ENCODE measurements at places on chromosomes 12 and 14.

- no peak for DNase-seq
These were observed 251.8 kb upstream of the CCDC196 start for GRCh38 chr14:66234411-66234810.

DNA sequence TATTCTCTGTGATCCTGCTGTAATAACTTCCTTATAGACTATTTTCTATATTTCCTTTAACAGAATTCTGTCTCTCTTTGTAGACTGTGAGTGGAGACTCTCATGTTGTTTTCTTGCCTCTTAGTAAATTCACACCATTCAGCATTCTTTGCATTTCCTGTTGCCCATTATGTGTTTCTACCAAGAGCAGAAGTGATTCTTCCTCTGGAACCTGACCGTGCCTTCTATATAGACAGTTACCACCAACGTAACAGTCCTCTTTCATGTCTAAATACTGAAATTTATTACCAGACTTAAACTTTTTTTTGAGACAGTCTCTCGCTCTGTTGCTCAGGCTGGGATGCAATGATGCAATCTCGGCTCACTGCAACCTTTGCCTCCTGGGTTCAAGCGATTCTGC is 31.1 kb downstream of the METAP2 start:
- no peak for DNase-seq

DNA sequence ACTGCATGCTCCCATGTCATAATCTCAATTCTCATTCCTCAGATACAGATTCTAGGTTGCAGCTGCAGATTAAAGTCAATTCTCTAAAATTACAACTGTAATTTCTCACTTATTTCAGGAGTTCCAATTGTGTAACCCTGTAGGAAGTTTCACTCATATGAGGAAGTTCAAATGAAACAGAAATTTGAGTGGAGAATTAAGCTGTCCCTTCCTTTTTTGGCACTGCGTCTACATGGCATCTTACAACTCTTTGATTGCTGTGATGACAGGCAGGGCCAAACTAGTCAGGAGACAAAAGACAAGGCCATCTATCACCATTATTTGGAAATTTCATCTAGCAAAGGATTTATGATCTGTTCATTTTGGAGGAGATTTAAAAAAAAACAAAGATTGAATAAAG is 13.3 kb upstream of the GRIP1 start:
- no peak for DNase-seq

DNA sequence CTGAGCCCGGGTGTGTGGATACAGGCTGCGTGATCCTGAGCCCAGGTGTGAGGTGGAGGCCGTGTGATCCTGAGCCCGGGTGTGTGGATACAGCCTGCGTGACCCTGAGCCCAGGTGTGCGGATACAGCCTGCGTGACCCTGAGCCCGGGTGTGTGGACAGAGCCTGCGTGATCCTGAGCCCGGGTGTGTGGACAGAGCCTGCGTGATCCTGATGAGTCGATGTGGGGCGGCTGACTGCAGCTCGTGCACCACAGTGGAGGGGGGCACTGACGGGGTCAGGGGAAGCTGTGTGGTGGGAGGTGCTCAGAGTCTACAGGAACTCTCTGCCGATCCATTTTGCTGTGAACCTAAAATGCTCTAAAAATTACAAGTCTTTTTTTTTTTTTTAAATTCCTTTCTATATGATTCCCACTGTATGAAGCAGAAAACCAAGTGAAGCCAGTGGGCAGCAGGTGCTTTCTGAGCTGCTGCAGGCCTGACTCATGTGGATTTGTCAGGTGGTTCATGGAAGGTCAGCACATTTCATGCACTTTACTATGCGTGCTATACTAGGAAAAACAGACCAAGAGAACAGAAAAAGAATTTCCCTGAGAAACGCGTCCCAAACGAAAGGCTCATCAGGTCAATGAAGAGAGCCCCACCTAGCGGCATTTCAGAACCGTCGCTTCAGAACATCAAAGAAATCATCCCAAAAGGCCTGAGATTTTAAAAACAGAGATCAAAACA is 19.3 kb downstream of the BRF1 start:
- DNase-seq: no peak

DNA sequence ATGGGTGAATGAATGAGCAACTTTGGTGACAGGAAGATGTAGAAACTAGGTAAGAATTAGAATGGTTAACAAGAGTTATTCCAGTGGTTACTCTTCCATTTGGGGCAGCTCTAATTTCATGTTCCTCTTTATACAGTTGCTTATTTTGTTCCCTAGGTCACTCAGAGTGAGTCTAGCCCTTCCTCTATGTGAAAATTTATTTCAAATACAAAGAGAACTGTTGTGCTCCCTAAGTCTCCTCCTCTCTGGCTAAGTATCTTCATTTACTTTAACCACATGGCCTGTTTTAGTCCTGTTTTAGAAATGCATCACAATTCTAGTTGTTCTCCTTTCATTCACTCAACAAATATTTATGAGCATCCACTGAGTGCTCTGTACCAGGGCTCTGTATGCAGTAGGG is 51.1 kb upstream of the HIF1A start:
- DNase-seq: no peak

DNA sequence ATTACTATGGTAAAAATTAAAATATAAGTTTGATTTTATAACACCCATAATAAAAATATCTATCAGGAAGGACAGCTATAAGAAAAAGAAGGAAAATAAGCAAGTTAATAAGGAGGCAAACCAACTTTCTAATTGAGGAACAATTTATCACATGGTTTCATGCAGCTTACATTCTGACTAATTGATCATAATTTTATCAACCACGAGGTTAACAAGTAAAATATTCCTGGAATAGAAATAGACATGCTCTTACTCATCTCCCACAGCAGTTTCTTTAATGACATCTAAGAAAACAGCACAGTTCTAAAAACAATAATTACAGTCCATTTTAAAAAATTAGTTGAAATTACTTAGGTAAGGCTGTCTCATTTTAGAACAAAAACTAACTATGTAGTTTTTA is 130.8 kb upstream of the KRR1 start:
- DNase-seq: no peak

DNA sequence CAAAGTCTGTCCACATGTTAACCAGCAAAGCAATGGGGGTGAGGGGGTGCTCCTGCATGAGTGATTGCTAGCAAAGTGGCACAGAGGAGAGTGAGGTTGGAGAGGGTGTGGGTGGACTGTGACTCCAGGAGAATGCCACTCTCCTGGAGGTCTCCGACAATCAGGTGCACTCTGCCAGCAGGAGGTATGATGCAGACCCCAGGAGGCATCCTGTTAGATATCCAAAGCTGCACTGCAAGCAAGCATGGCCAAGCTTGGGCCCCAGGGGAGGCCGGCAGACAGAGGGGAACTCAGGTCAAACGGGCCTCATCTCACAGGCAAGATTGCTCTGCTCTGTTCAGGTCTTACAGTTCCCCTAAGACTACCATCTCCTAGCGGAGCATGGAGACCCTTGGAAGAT is 73.5 kb upstream of the ALX1 start:
- no peak for DNase-seq

DNA sequence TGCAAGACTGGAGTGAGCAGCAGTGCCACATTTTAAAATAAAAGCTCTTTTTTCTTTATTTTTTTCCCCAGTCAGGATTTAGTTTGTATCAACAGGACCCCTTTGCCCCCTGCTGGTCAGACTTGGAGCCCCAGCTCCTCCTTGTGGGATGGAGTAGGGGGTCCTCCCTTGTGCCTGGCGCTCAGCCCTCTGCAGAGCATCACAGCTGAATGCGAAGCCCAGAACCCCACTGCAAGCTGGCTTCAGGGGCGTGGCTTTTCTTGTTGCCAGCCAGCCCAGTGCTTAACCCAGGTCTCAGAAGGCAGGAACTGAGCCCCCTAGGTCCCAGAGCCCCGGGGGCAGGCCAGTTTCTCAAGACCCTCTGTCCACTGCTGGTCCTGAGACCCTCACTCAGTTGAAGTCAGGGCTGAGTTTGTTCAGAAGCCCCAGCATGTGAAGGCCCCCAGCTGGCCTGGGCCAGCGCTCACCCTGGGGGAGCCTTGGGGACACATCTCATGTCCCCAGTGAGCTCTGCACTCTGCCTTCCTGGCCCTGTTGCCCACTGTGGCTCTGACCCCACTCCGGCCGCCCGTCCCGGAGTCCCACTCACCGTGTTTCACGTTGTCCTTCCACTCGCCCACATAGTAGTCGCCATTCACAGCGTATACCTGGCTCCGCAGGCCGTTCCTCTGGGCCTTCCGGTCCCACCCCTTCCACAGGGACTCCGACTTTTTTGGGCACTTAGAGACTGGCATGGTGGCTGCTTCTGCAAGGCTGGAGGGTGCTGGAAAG is 519 bp downstream of the MORN3 start:
- peak; percentile 68 for DNase-seq

GRCh38 chr14:100818221-100818699 is 7.7 kb upstream of the MEG3 start:
- no peak for DNase-seq

GRCh38 chr12:57171668-57172067 is 24.2 kb upstream of the LRP1-AS start:
- no peak for DNase-seq

DNA sequence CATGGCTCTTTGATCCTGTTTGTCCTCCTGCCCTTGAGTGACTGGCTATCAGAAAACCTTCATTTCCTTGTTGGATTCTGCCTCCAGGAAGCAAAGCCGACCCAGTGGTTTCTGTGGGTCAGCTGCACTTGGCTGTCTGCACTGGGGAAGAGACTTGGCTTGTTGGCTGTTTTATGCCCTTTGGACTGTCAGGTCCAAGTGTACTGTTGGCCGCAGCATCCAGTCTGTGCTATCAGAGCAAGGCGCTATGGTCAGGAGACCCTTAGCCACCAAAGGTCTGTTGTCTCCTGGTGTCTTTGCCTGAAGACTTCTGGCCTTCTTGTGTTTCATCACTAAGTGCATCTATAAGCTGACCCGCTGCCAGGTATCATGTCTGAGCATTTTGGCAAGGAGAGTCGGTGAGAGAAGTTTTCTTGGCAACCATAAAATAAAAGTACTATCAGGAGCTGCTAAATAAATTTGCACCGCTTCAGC is 177.4 kb upstream of the HIF1A start:
- no peak for DNase-seq

DNA sequence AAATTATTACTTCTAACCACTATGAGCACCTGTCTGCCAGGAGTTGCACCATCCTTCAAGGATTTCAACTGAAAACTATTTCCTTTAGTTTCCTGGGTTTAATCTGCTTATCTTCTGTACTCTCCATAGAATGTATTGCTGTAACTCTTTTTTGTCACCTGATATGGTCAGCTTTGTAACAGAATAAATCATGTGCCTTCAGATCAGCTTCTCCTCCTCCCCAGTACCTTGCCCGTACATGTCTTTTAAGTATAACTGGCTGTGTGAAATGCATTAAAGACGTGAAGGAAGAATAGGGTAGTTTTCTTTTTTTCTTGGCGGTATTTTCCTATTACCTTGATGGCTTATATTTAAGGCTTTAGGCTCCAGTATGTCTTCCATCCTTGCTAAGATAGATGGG is 200.3 kb upstream of the NAV3 start:
- DNase-seq: no peak

- no peak for DNase-seq
These were observed 15.5 kb downstream of the RESF1 start for GRCh38 chr12:31974673-31975072.

DNA sequence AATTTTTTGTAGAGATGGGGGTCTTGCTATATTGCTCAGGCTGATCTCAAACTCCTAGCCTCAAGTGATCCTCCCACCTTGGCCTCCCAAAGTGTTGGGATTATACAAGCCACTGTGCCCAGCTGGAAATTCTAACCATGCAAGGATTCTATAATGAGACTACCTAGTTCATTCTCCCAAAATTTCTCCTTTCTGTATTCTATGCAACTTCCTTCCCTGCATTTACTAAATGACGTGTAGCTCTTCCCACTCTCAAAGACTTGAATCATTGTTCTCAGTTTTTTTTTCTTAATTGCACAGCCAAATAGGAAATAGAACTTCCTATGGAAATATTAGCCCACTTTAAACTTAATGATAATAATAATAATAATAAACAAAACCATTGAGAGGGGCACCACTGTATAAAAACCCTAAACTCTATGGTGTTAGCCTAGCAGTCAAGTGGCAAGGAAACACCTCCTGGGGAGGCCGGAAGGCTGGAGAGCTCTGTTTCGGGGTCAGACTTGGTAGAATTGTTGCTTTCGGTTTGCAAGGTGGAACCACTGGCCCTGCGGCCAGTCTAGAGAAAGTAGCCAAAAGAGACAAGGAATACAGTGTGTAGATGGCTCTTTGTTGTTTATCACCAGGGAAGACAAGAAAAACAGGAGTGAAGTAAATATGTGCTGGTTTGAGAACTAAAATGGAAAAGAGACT is 40.0 kb upstream of the TESC start:
- DNase-seq: no peak

- no peak for DNase-seq
These were observed 10.6 kb upstream of the NINJ2 start for GRCh38 chr12:673849-674248.

- peak; percentile 14 for DNase-seq
These were observed 50.7 kb downstream of the A2M start for GRCh38 chr12:9064815-9065606.

- DNase-seq: no peak
These were observed 58.9 kb upstream of the EEA1 start for GRCh38 chr12:92987846-92988621.

DNA sequence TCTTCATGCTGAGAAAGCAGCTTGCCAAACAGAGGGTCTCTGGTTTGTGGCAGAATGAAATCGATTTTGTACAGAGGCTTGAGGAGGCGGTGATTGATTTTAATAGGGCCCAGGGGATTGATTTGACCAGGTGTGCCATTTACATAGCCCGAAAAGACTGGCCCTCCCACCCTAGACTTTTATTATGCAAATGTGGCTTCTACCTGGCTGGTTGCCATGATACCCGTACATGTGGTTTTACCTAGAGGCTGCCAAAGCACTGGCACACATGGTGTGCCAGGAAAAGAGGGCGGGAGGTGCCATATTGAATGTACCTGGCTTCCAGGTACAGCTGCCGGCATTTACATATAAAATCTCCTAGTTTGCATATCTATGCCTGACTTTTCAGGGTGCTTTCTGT is 18.0 kb upstream of the GUCY2C start:
- DNase-seq: no peak

GRCh38 chr12:126384026-126384564 is 1318.9 kb downstream of the AACS start:
- DNase-seq: no peak

DNA sequence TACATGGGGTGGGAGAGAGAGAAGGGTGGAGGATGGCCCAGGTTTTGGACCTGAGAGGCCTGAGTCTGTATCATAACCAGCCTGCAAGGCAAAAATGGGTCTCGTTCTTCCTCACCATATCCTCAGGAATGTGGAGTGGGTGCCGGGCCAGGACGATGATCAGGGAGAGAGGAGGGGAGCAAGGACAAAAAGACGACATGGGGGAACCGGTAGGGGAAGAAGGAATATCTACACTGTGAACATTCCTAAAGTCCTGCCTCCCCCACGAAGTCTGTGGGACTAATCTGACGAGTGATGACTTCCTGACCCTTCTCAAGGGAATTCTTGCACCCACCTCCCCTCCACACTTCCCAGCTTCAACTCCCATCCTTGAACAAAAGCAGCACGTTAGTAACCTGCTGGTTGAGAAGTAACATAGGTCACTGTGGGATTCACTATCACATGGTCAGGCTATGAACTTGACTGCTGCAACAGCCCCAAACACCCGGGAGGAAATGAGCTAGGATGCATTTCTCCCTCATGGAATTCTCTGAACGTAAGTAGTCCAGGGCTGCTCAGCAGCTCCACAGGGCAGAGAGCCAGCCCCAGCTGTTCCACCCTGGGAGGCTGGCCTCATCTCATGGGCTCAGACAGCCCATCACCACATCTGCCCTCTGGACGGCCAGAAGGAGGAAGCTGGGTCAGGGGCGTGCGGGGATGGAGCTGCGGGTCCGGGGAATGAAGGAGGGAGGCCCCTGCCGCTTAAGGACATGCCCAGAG is 36.8 kb upstream of the VWF start:
- DNase-seq: no peak

GRCh38 chr14:60090864-60091519 is 731 bp upstream of the PCNX4 start:
- no peak for DNase-seq

All from activated naive CD4-positive, alpha-beta T cell treated with anti-CD3 and anti-CD28 coated beads, Interleukin-2, amount 50 U/mL, for 16 hours (primary cell).